Dorsolateral prefrontal cortex (tissue), 122 donors: ENCODE measurements at places on chromosomes 11 and 22. TPM values are rescaled to one million over a fixed set of nuclear protein-coding genes. Genes with fewer than 3 reads are reported as not detected.

GRCh38 chr22:38184788-38185187, 3.2 kb upstream of the PLA2G6 start:
- no peak for DNase-seq

Gene CATSPER1
- total RNA-seq = not detected

DNA sequence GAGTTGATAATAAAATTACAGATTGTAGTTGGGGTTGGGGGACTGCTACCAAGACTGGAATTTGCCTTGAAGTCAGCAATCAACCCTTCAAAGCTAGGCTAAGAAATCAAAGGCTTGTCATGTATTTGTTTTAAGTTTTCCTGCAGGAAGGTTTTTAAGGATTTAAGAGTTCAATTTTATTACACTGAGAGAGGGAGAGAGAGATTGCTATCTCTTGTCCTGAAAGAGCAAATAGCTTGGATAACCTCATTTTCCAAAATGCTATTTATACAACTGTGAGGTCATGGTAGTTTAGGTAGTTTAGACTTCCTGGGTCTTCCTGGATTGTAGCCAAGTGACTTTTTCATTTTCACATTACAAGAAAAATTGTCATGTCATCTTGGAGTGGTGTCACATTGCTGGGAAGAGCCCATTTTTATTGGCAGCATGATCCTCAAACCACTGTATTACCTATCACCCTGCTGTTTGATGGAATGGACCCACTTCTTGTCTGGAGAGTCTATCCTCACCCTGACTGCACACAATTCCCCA, 10.1 kb upstream of the PRSS23 start:
- no peak for DNase-seq

DNA sequence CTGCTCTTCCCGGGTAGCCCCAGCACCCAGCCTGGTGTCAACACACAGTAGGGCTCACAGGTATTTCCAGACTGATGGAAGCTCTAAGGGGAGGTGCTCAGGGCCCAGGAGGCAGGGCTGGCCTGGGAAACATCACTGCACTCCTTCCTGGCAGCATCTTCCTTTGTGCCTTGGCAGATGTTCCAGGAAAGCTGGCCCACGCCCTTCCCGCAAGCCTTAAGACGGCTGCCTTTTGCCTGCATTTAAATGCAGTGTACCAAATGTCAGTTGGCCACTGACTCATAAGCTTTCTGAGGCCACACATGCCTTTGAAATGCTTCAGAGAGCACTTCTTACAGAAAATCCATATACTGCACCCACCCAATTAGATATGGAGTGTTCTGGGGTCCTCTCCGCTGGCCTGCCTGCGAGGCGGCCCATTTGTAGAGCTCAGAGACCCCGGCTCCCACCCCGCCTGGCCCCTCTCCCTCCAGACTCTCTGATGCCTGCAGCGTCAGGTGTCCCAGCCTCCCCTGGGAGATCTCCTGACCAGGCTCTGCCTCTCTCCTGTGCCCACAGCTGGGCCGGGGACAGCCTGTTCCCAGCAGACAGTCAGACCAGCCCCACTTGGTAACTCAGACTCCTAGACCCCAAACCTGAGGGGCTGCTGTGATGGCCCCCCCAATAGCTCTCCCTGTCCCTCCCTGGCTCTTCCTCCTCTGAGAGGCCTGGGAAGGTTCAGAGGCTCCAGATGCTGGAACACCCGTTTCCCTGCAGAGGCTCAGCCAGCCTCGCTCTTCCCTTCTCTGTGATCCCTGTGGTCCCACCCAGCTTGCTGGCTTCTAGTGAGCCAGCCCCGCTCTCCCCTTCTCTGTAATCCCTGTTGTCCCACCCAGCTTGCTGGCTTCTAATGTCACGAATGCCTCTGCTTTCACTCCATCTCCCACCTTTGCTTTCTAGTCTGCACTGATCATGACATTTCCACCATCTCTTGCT, 47.6 kb upstream of the THY1 start:
- no peak for DNase-seq

Gene TEX12
- total RNA-seq = 0.79 TPM

GRCh38 chr11:121522043-121522941, 69.5 kb upstream of the SORL1-AS1 start:
- DNase-seq = no peak

Gene ARHGAP20
- total RNA-seq = 24.5 TPM

GRCh38 chr11:115653076-115653475, 148.9 kb upstream of the CADM1 start:
- no peak for DNase-seq

Gene OOSP2
- total RNA-seq = not detected

DNA sequence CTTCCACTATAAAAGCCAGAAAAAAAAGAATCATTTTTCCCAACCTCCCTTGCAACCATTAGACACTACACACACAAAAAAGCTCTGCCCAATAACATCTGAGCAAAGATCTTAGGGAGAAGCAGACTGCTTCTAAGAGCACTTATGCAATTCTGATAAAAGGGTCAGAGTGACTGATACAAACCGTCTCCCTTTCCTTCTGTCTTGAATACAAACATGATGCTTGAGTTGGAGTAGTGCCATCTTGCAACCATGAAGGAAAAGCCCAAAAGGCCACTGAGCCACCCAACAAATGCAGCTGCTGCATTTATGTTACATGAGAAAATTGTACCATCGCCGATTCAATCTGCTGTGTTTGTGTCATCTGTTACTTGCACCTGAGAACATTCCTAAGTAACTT, 47.6 kb upstream of the EED start:
- no peak for DNase-seq

GRCh38 chr11:126755526-126755925, 245.0 kb downstream of the KIRREL3 start:
- no peak for DNase-seq

DNA sequence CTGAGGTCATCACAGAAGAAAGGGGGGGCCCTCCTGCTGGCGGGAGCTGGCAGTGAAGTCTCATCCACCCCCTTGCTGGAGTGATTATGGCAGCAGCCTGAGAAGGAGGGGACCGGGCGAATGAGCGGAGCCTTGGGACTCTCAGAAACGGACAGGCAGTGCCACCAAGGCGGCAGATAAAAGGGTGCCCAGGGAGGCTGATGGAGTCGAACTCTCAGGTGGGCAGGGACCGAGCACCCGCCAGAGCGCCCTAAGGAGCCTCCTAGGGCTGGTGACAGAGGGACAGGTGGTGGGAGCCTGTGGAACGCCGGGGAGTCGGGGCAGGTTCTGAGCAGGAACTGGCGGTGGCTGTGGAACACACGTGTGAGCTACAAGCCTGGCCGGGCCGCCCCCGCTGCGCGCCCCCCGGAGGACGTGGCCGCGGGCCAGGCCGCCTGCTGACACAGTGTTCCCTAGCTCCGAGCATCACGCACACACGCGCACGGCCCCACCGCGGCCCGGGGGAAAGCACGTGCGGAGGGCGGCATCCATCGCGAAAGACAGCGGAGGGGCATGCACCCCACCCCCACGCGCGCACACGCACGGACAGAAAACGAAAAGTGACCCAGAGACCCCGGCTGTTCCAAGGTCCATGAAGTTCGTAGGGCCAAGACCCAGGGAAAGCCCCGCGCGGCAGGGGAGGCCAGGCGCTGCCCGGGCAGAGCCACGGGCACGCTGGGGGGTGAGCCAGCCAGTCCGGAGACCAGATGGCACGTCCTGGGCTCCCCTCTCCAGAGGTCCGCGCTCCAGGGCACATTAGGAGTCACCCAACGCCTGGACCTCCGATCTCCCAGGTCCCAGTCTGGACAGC, 1.0 kb downstream of the VWCE start:
- no peak for DNase-seq

DNA sequence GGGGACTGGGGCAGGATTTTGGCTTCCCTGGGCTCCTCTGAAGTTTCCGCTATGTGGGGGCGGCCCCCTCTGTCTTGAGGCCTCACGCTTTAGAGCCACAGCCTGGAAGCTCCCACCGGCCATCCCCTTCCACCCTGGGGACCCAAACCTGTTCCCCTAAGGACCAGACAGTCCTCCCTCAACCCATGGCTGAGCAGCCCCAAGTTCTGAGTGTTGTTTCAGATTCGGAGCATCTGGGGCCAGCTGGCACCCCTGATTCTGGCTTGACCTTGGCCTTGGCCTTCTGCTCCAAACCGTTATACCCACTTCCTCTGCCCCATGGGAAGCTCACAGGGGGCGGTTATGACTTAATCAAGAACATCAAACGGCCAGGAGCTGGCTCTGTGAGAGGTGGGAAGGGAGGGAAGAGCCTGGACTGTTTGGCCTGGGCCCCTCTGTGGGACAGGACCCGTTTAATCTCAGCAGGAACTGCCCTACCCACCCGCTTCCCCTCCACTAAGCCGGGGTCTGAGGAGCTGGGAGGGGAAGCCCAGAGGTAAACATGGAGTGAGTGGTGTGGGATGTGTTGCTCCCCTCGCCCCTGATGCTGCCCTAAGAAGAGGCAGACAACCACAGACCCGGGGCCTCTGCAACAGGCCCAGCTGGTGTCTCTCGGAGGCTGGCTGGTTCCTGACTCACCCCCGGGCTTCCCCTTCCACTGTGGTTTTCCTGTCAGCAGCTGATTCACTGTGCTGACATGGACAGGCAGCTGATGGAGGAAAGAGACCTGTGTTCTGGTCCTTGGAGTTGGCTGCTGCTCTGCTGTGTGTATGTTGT, 3.4 kb downstream of the CD82 start:
- no peak for DNase-seq

Gene MFRP
- not detected for total RNA-seq
